GM23338 (cell line): ENCODE measurements at places on chromosomes 1 and 21. TPM values are rescaled to one million over a fixed set of nuclear protein-coding genes. Genes with fewer than 3 reads are reported as not detected.

HSPG2 gene
- total RNA-seq: 47.8 and 70.8 TPM in 2 replicates

PODN gene
- total RNA-seq: 0.24 and 1.0 TPM in 2 replicates

CD84 gene
- total RNA-seq: under 0.01 TPM in 1 of 2 replicates, not detected in the other

PRXL2B gene
- total RNA-seq: 35.1 and 44.0 TPM in 2 replicates

MYOC gene
- total RNA-seq: not detected in 2 replicates

RGS8 gene
- total RNA-seq: 1.0 and 2.5 TPM in 2 replicates

STIL gene
- total RNA-seq: 31.1 and 38.2 TPM in 2 replicates

RNU1-2 gene
- total RNA-seq: under 0.01 TPM in 1 of 2 replicates, not detected in the other

RGS1 gene
- not detected in 2 replicates for total RNA-seq

ITLN2 gene
- 7.0 and 12.8 TPM in 2 replicates for total RNA-seq

MORC3 gene
- total RNA-seq: 22.3 and 25.4 TPM in 2 replicates

KIRREL1 gene
- total RNA-seq: 35.2 and 41.0 TPM in 2 replicates

FCRL6 gene
- not detected in 2 replicates for total RNA-seq

DIO1 gene
- not detected in 2 replicates for total RNA-seq

KCNA2 gene
- total RNA-seq: 0.97 and 1.5 TPM in 2 replicates

C1QA gene
- not detected in 2 replicates for total RNA-seq

PADI2 gene
- 3.7 and 4.3 TPM in 2 replicates for total RNA-seq

FALEC gene
- total RNA-seq: not detected in 2 replicates

VWA5B1 gene
- total RNA-seq: 0.70 and 1.0 TPM in 2 replicates

HLX gene
- 0.07 TPM in 1 of 2 replicates, not detected in the other for total RNA-seq
